ENCODE measurements at places on chromosomes 5 and 9.

- peak; percentile 89 for DNase-seq
Observed at GRCh38 chr9:137150617-137151457, 11.9 kb downstream of the GRIN1 start.

- DNase-seq: no peak
Observed at GRCh38 chr5:170120576-170120975, 14.9 kb downstream of the FOXI1 start.

- no peak for DNase-seq
Observed at GRCh38 chr5:83583859-83584258, 112.3 kb downstream of the VCAN start.

GRCh38 chr5:157600252-157600651 is 24.7 kb upstream of the ADAM19 start:
- DNase-seq: no peak

DNA sequence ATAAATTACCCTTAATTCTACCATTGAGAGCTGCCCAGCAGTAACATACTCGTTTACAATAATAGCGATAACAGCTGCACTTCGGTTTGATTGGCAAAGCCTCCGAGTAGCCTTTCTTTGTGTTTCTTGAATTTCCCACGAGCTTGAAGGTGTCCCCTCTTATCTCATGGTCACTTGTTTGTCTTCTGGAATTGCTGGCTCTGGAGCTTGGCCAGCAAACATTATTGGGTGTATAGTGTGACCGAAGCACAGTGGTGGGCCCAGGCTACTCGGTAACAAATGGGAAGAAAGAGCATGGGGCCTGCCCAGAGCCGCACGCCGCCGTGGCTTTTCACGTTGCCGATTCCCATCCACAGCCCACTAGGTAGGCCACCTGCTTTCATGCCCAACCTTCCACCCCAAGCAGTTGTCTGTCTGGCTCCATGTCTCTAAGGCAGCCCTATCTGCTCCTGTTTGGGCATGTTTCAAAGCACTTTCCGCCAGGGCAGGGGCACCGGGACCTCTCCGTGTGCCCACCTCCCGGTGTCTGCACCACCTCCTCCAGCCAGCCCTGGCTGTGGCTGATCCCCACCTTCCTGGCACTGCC is 8.7 kb downstream of the STKLD1 start:
- no peak for DNase-seq

GRCh38 chr5:68367287-68367686 is 151.7 kb downstream of the PIK3R1 start:
- DNase-seq: no peak

Data from GF-D8 (cell line).